ENCODE measurements at places on chromosomes 4 and X.
A peak's percentile ranks its signal among the peaks of the same experiment; 100 is the strongest.

DNA sequence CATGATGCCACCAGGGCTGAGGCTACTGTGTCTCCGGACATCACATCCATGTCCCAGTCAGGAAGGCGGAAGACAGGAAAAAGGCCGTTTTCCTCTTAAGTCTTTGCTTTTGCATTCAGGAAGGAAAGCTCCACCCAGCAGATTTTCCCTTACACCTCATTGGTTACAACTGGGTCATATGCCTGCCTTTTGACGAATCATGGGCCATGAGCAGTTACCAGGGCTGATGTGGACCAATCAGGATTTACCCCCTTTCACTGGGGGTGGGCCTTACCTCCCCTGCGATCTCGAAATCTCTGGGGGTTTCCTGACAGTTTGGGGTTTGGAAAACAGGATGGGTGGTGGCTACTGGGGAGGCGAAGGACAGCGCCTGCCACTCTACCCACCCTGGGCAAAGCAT lies 52.5 kb upstream of the GRPEL1 start:
- peak; percentile 41 for DNase-seq

GRCh38 chr4:15451866-15452765 lies 17.6 kb upstream of the CC2D2A start:
- no peak for DNase-seq

GRCh38 chr4:13092702-13093101 lies 391.4 kb downstream of the RAB28 start:
- DNase-seq, result no peak

- no peak for DNase-seq
Observed at GRCh38 chrX:24777660-24778059, 83.9 kb downstream of the POLA1 start.

DNA sequence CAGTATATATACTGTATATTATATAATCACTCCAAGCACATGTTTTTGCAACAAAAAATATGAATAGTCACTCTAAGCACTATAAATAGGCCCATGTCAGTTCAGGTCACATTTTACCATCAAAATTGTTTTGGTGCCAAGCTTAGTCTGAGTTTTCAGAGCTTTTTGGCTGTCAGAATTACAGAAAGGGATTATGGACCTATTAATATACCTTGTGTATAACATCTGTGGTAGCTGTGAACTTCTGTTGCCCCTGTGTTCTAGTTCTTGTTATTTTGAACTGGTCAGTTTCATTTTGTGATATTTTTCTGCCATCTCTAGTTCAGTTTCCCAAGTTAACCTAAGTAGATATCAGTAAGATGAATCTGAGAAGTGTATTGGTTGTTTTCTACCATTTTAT lies 22.9 kb downstream of the EXOC1 start:
- DNase-seq, result no peak

- no peak for DNase-seq
Observed at GRCh38 chr4:145196747-145197146, 16.4 kb upstream of the OTUD4 start.

DNA sequence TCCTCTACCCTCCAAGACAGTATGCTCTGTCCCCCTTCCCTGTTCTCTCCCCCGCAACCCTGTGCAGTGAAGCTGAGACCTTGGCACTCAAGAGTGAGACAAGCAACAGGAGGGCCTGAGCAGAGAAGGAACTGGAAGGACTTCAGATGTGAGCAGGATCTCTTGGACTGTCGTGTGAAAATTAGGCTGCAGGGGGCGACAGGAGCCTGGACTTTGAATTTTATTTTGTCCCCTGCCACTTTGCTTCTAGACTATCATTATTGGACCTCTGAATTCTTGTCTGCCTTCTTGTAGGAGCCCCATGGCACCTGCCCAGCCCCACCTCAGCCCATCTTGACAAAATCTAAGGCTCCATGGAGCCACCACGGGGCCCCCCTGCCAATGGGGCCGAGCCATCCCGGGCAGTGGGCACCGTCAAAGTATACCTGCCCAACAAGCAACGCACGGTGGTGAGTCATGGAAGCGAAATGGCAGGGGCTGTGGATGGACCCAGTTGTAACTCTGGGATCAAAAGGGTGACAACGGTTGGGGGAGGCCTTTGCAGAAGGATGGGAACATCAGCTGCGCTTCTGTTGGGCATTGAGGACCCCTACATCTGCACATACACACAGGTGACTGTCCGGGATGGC lies 1.7 kb downstream of the ARAF start:
- DNase-seq, result peak; percentile 9

GRCh38 chr4:139560406-139561104 lies 4.5 kb upstream of the SETD7 start:
- no peak for DNase-seq

GRCh38 chrX:107736781-107737531 lies 38.6 kb downstream of the TSC22D3 start:
- no peak for DNase-seq

DNA sequence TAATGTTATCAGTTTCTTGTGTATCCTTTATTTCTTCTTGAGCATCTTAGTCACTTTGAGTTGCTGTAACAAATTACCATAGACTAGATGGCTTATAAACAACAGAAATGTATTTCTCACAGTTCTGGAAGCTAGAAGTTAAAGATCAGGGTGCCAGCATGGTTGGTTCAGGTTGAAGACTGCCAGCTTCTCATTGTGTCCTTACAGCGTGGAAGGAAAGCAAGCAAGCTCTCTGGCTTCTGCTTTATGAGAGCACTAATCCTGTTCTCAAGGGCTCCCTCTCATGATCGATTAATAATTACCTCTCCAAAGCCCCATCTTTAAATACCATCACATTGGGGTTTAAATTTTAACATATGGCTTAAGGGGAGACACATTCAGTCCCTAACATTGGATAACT lies 497.2 kb downstream of the RAPGEF2 start:
- no peak for DNase-seq

GRCh38 chr4:45036677-45037076 lies 310.3 kb upstream of the GNPDA2 start:
- DNase-seq, result no peak

DNA sequence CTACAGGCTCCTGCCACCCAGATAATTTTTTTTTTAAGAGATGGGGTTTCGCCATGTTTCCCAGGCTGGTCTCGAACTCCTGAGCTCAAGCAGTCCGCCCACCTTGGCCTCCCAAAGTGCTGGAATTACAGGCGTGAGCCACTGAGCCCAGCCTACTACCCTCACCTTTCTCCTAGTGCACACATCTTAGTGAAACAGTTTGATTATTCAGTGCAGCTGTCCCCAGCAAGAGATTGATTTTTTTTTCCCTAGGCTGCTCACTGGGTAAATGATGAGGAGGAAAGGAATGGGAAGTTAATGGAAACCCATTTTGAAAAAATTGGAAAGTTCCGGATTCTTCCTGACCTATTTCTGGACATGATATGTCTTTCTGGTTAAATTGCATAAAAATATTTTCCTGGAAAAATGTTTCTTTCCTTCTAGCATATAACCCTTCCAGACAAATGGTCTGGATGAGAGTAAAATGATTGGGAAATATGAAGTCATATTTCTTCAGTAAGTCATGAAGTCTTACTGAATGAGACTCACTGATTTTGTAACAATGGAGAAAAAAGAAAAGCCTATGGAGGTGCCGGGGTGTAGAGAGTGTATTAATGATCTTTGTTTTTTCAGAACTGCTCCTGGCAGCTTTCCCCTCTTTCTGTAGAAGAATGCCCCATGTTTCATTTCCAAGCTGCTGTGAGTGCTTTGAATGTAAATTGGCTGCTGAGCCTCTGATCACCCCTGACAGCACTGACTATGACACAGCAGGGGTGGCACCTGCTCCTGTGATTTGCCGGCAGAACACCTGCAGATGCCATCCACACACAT lies 19.5 kb upstream of the ZNF41 start:
- no peak for DNase-seq

DNA sequence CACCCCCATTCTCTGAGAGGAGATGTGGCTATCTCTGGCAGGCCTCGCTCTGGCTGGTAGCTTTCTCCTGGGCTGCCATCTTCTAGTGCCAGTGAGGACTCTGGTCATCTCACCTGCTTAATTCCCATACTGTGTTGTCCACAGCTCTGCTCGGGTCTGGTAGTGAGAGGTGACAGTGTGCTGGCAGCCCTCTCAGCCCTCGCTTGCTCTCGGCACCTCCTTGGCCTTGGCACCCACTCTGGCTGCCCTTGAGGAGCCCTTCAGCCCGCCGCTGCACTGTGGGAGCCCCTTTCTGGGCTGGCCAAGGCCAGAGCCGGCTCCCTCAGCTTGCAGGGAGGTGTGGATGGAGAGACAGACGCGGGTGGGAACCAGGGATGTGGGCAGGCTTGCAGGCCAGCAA lies 52.7 kb downstream of the CPLX1 start:
- no peak for DNase-seq

- DNase-seq, result peak; percentile 34
Observed at GRCh38 chr4:99811850-99812249, 4.8 kb upstream of the DAPP1 start.

- DNase-seq, result peak; percentile 56
Observed at GRCh38 chr4:147984065-147984777, 252.3 kb downstream of the ARHGAP10 start.

DNA sequence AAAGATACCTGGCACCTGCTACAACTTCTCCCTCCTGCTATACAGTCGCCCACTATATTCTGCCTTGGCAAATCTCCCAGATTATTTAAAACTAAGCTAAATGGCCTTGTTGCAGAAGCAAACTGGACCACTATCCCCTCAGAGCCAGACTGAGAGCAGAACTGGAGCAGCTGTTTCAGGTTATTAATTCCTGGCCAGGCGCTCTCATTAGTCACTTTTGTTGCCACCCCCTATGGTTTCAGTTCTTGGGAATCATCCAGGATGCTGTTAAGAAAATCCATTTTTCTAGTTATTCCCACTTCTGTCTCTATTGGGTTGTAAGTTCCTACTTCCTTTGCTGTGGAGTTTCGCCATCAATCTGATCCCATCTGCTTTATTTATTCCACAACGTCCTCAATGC lies 30.1 kb downstream of the ADGRA3 start:
- DNase-seq, result no peak

GRCh38 chr4:41458689-41459088 lies 79.3 kb upstream of the LIMCH1 start:
- DNase-seq, result no peak

DNA sequence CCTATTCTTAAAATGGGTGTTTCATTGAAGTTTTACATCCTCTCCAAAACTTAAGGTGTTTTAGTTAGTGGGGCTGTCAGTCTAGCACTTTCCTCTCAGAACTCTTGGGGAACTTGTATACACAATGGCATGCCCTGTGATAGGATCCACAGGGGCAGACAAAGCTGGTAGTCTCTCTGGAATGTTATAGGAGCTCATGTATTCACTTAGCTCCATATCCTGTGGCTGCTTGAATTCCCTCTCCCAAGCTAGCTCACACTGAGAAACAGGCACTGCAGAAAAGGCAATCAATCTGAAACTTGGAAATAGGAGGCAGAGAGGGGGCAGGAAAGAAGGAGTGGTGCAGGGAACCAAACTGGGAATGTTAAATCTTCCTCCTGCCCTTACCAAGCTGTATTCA lies 26.3 kb upstream of the ARMCX2 start:
- DNase-seq, result no peak

- no peak for DNase-seq
Observed at GRCh38 chr4:40448875-40449274, 113.7 kb downstream of the CHRNA9 start.

GRCh38 chr4:24999392-25000089 lies 31.2 kb downstream of the LGI2 start:
- DNase-seq, result no peak

DNA sequence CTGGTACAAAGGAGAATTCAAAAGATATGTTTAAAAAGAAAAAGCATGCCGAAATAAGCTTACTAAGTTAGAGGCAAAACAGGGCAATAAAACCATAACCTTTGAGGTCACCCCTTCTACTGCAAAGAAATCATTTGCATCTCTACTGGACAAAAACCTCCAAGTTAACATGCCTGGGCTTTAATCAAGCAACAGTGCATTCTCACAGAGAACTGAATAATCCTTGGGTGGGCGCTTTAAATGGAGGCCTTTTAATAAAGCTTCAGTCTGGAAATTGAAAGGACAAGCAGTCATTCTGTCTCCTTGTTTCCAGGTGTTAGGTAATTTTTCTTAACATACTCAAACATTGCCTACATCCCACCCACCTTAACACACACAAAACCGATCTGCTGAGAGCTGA lies 34.6 kb upstream of the SMS start:
- no peak for DNase-seq

DNA sequence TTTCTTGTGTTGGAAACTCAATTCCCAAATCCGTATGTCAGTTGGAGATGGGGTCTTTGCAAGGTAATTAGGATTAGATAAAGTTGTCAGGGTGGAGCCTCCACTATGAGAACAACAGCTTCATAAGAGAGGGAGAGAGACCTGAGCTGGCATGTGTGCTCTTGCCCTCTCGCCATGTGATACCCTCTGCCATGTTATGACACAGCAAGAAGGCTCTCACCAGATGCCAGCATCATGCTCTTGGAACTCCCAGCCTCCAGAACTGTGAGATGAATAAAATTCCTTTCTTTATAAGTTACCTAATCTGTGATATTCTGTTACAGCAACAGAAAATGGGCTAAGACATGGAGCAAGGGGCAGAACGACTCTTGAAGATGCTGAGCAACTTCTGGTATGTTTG lies 201.9 kb upstream of the BOD1L1 start:
- DNase-seq, result no peak

GRCh38 chrX:138775517-138775916 lies 64.0 kb upstream of the FGF13 start:
- peak; percentile 2 for DNase-seq

- no peak for DNase-seq
Observed at GRCh38 chr4:24594887-24595286, 10.5 kb upstream of the DHX15 start.

DNA sequence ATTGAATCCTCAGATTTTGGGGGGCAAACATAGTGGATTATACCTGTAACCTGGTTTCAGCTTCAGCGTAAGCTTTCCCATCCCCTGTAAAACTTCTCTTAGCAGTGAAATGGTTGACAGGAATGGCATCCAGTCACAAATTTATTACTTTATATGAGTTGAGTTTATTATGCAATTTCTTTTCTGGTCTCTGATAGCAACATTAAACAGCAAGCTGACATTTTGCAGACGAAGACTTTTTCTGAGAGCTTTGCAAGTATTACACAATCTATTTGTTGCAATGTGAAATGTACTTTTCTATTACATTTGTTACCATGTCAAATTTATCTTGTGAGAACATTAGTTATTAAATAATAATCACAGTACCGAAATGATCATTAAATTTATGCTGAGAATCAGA lies 60.6 kb downstream of the GSPT2 start:
- no peak for DNase-seq

DNA sequence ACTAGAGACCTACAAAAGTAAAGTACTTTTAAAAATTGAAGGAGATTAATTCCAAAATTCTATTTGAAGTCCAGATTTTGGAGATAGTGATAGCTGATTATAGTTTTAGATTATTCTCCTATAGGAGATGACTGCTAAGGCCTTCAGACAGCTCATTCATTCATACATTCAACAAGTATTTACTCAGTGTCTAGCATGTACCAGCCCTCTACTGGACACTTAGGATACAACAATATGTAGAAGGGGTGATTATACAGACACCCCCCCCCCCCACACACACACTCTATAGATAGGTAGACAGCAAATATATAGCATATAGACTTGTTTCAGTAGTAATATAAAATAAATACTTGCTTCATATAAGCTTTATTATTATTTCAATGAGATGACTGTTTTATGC lies 60.4 kb upstream of the TAF9B start:
- peak; percentile 38 for DNase-seq

- no peak for DNase-seq
Observed at GRCh38 chr4:20084488-20084887, 167.2 kb upstream of the SLIT2 start.

GRCh38 chr4:80307774-80308465 lies 27.6 kb upstream of the CFAP299 start:
- no peak for DNase-seq
